ENCODE measurements at places on chromosomes 2 and 18. TPM values are rescaled to one million over a fixed set of nuclear protein-coding genes. Genes with fewer than 3 reads are reported as not detected.

GRCh38 chr2:181742922-181743722 lies 62.8 kb upstream of the NEUROD1 start:
- peak; percentile 75 for DNase-seq

DNA sequence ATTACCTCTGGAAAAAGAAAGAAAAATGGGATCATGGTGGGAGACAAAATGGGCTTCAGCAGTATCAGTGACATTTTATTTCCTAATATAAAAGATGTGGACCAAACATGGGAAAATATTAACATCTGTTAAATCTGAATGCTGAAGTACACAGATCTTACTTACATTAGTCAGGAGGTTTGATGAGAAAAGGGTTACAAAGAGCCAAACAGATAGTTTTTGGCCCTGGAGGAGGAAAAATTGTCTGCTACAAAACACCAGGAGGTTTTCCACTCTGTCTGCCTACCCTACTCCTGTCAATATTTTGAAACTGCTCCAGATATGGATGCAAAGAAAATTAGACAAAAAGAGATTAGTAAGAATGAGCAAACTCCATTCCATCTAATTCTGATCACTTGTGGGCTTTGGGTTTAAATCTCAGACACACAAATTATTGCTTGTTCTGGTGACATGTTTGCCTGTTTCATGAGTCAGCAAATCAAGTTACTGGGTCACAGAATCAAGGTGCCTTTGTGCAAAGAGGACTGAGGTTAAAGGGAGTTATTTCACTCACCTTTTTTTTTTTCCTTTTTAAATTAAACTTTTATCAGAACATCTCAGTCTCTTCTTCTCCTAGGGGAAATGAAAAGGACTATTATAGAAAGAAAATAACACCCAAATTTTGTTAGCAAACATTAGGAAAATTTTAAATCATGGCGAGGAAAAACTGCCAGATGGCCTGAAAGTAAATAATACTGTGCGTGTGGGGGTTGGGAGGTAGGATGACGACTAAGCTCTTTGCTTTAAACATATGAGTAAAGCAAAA lies 87.0 kb upstream of the SPATS2L start:
- peak; percentile 12 for DNase-seq

DNA sequence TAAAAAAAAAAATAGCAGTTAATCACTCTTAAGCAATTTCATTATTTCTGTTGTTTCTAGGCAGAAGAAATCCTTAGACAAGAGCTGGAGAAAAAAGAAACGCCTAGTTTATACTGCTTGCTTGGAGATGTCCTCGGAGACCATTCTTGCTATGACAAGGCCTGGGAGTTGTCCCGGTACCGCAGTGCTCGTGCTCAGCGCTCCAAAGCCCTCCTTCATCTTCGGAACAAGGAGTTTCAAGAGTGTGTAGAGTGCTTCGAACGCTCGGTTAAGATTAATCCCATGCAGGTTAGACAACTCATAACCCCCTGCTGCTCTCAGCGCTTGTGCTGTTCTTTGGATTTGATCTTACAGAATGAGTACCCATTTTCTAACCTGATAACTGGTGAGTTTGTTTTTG lies 130.4 kb downstream of the TTC27 start:
- DNase-seq: no peak

GRCh38 chr18:10877987-10878386 lies 271.4 kb downstream of the PIEZO2 start:
- no peak for DNase-seq

- no peak for DNase-seq
Measured at GRCh38 chr18:63002305-63002704, 287.0 kb downstream of the PHLPP1 start.

- DNase-seq: no peak
Measured at GRCh38 chr2:182522972-182523473, 96.2 kb upstream of the PDE1A start.

DNA sequence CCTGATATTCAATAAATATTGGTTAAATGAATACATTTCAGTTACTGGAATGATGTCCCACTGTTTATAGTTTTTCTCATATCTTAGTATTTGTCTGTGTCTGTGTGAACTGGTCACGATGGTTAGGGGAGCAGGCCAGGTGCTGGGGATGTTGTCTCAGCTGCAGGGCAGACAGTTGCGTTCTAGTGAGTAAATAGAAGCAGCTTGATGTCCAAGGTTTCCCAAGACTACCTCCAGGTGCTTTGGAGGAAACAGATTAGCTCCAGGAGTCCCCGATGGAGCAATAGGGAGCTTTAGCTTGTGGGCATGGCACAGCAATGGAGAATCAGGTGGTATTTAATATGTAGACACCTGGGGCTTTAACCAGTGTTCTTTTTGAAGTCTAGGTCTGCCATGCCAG lies 75.5 kb downstream of the GULP1 start:
- DNase-seq: no peak

GRCh38 chr2:21657445-21657844 lies 533.7 kb downstream of the TDRD15 start:
- DNase-seq: peak; percentile 13

DNA sequence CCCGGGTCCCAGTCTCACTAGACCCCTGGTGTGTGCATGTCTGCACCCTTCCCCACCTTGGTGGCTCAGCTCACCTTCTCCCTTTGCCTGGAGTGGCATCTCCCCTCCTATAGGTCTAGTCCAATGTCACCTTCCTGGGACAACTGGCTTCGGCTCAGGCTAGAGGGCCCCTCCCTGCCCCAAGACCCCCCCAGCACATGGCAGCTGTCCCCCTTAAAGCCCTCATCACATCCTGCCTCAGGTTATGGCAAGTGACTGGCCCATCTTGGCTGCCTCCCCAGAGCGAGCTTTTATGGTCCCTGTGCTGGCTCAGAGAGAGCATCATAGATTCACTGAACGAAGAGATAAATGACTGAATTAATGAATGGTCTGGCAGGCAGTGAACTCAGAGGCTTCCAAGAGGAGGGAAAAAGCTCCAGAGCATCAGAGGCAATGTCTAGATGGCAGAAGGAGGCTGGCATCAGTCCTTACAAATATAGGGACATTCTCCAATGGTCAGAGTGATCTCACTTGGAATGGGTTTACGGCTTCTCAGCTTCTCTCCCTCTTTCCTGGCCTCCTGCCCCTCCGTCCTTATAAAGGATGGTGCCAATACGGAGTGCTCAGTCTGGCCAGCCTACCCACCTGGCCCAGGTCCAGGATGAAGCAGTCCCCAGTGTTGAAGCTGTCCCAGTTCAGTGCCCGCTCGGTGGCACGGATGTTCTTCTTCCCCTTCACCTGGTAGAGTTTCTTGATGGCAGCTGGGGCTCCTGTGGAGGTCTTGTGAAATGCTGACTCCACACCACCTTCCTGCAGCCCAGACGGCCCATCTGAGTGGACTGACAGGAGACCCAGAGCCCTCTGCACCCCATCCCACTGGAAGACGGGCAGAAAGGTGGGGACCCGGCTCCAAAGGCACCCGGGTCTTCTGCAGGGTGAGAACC lies 9.4 kb downstream of the CAPG start:
- DNase-seq: no peak

DNA sequence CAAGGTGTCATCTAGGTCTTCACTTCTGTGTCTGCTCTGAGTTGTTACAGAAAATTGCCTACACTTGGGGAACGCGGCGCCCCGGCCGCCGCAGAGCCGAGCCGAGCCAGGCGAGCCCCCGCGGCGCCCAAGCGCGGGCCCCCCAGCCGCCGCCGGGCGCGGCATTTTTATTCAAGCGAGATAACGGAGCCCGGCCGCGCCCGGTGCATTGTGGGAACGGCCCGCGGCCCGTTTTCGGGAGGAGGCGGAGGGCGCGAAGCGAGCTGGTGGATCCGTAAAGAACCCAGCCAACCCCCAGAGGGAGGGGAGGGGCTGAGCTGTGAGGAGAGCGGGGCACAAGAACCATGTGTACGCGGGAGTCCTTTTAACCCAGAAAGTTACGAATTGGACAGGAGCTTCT lies 191.8 kb downstream of the FTCDNL1 start:
- peak; percentile 24 for DNase-seq

GRCh38 chr2:119549241-119549640 lies 5.0 kb downstream of the CFAP221 start:
- DNase-seq: peak; percentile 11

- no peak for DNase-seq
Measured at GRCh38 chr2:61995515-61995914, 90.0 kb downstream of the COMMD1 start.

- DNase-seq: no peak
Measured at GRCh38 chr18:62179213-62179612, 7.6 kb downstream of the PIGN start.

DNA sequence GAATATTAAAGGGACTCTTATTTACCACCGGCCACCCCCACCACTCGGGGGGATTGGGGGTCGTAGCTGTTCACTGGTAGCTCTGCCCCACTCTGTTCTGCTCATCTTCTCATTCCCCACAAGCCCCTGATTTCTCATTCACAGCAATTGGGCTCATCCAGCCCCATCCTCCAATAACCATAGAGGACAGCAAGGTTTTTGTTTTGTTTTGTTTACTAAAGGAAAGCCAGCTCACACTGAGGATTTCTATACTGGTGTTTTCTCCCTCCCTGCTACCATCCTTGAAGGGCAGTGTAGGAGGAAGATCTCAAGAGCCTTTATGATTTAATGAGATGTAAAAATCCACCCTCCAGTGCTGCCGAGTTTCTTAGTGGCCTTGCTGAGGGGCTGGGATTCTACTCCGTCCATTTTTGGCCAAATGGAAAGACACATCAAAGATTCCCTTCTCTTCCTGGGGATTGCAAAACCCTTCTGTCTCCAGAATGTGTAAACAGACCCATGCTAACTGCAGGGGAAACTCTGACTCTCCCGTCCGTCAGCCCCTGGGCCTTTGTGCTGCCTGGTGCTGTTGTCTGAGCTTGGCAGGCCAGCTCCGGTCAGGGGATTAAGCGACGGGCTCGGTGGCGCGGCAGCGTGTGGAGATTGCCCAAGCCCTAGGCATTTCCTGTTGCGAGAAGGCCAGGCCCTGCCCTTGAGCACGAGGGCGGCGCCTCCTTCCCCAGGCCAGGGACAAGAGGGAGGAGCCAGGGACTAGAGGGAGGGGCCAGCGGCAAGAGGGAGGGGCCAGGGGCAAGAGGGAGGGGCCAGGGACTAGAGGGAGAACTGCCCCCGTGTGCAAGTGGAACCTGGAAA lies 165.0 kb downstream of the ANTXR1 start:
- peak; percentile 100 for DNase-seq

DNA sequence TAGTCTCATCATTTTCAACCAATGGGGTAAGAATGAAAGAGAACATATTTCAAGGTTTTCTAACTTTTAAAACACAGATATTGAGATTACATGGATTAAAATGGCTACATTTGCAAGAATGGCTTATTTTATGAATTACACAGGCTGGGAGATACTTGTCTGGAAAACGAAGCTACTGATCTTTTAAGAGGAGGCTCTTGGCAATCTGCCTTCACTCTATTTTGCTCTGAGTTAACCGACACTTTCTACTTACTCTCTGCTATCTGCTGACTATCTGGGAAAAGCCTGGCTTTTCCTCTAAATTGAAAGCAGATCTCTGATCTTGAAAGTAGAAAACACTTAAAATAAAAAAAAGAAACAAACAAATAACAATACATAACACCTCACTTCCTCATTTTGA lies 325.4 kb upstream of the LINC00305 start:
- DNase-seq: no peak

DNA sequence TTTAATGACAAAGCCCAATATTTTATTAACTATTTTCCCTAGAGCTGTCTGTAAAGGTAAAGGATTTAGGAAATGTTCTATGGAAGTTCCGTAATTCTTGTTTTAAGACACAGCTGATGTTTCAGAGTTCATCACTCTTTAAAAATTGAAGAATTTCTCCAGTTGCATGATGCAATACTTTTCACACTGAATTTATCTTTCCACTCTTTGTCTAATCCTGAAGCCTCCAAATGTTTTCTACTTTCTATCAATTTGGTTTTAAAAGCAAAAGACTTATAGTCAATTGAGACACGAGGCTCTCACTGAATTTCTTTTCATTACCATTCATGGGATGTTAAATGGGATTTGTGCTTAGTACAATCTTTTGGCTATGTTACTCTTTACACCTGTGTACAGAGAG lies 223.2 kb downstream of the TDRD15 start:
- DNase-seq: no peak

DNA sequence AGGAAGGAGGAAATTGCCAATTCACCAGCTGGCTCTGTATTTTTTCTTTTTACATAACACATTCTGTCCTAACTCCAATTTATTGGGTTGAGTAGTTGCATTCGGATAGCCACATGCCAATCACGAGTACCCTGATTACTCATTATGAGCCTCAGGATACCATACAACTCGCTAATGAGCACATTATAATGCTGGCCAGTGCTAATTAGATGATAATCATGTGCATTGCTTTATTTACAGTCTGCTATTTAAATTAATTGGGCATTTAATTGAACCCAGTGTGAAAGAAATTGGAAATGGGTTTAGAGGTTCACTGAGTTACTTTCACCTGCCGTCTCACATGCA lies 15.2 kb downstream of the G6PC2 start:
- no peak for DNase-seq

- DNase-seq: no peak
Measured at GRCh38 chr2:120290737-120291136, 38.1 kb downstream of the RALB start.

DNA sequence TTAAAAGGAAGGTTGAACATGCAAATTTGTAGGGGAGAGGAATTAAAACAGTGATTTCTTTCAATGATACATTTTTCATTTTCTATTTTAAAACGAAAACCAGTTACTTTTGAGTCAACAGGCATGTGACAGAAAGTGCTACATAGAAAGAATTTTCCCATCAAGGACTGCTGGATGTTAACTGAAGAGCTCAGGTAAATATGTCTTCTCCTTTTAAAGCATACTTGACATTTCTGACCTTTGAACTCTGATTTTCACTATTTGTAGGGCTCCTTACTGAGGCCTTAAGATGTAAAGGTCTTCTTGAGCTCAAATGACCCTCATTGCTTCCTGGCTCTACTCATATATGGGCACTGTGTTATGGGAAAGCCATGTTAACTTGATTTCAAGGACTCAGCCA lies 32.4 kb downstream of the FIGN start:
- DNase-seq: no peak

DNA sequence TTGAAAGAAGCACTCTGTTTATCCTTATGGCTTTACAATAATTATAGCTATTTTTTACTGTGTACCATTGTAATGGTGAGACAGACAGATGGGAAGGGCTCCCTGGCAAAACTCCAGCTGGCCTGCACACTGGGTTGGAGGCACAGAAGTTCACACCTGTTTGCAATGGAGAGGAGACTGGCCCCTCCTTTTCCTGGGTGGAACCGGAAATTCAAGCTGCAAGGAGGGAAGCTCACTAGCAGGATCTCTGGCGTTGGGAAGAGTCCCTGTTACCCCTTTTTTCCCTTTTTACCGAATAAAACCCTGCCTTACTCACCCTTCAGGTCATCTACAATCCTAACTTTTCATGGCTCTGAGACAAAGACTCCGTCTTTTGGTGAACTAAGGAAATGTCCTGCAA lies 100.3 kb upstream of the TFPI start:
- DNase-seq: no peak

The TXNDC2 gene
- total RNA-seq: not detected

The KCNG2 gene
- under 0.01 TPM for total RNA-seq

The LOXL3 gene
- 9.9 TPM for total RNA-seq

The HDHD2 gene
- total RNA-seq: 16.1 TPM

The ANKRD62 gene
- total RNA-seq: not detected

The NMUR1 gene
- total RNA-seq: not detected

The CXCR1 gene
- total RNA-seq: not detected

The RAPGEF4 gene
- 1.3 TPM for total RNA-seq
